ENCODE measurements at places on chromosomes 6 and 20. TPM values are rescaled to one million over a fixed set of nuclear protein-coding genes. Genes with fewer than 3 reads are reported as not detected.
A peak's percentile ranks its signal among the peaks of the same experiment; 100 is the strongest.

IMPG1 gene
- not detected for total RNA-seq

XKR7 gene
- 0.05 TPM for total RNA-seq

GRCh38 chr20:57308451-57309271 is 20.9 kb upstream of the SPO11 start:
- no peak for DNase-seq

GRCh38 chr6:168265827-168266815 is 53.5 kb downstream of the DACT2 start:
- DNase-seq, result no peak

- DNase-seq, result peak; percentile 99
These were observed 9.3 kb upstream of the FKBP1A start for GRCh38 chr20:1402149-1402548.
